ENCODE measurements at places on chromosomes 6 and 20. TPM values are rescaled to one million over a fixed set of nuclear protein-coding genes. Genes with fewer than 3 reads are reported as not detected.

Gene PHACTR1
- total RNA-seq, result 14.6 TPM

Gene ENPP1
- 4.5 TPM for total RNA-seq

Gene BNIP5
- 7.4 TPM for total RNA-seq

DNA sequence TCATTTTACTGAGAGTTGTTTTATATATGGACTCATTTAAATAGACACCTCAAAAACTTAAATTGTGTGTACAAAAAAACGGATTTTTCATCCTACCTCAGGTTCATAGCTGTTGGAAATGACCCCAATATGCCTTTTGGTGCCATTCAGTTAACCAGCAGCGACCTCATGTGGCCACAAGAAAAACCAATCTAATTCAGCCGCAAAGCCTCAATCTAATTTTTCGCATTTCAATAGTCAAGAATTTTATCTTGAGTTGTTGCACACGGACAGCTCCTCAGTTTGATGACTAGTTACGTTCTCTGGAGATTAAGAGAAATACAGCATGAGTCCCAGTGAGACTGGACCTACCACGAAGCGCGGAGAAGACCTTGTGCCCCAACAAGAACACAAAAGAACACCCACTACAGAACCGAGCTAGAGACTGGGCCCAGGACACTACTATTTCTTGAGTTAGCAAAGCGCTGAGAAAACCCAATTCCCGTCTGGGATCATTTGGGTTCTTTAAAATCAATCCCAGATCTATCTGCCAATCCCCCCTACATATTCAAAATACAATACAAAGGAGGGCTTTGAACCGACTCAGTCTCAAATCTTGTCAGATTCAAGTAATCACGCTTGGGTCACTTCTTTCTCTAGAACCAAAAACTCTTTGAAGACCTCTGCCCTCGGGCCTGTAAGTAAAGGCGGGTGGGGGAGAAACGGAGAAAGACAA, 1.1 kb downstream of the TCP11 start:
- peak; percentile 52 for DNase-seq

- no peak for DNase-seq
These were observed 22.4 kb downstream of the SDCBP2 start for GRCh38 chr20:1306316-1307135.

GRCh38 chr20:10652660-10653261, 21.0 kb downstream of the JAG1 start:
- DNase-seq, result no peak
